ENCODE measurements at places on chromosomes 5 and 9.

- no peak for DNase-seq
Observed at GRCh38 chr5:147388184-147389108, 121.4 kb downstream of the DPYSL3 start.

- DNase-seq, result no peak
Observed at GRCh38 chr5:131230406-131230805, 33.4 kb upstream of the CDC42SE2 start.

GRCh38 chr5:58294598-58295305 lies 165.1 kb downstream of the PLK2 start:
- peak; percentile 20 for DNase-seq

- no peak for DNase-seq
Observed at GRCh38 chr5:5633579-5633978, 211.1 kb downstream of the ICE1 start.

- DNase-seq, result no peak
Observed at GRCh38 chr9:127558581-127559246, 53.4 kb upstream of the STXBP1 start.

DNA sequence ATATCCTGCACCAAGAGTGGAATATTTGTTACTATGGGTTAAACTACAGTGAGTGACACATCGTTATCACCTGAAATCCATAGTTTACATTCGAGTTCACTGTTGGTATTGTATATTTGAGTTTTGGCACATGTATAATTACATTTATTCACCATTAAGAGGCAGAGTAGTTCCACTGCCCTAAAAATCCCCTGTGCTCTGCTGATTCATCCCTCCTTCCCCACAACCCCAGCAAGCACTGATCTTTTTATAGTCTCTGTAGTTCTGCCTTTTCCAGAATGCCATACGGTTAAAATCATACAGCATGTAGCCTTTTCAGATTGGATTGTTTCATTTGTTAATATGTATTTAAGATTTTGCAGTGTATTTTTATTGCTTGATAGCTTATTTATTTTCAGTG lies 495.2 kb downstream of the DIRAS2 start:
- DNase-seq, result no peak

DNA sequence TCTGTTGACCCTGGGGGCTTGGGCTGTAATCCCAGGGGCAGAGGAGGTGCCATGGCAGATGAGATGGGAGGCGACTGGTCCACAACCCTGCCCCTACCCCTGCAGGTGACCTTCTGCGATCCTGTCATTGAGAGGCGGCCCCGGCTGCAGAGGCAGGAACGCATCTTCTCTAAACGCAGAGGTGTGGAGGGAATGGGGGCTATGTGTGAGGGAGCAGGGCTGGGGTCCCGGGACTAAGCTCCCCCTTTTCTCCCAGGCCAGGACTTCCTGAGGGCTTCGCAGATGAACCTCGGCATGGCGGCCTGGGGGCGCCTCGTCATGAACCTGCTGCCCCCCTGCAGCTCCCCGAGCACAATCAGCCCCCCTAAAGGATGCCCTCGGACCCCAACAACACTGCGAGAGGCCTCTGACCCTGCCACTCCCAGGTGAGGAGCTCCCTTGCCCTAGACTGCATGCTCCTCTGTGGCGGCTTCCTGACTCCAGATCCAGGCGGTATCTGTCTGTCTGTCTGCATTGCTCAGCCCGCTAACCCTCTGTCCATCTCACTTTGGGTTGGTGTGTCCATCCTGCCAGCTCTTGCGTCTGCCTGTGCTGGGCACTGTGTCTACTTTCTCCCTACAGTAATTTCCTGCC lies 9.9 kb downstream of the ZDHHC12 start:
- DNase-seq, result no peak

- DNase-seq, result no peak
Observed at GRCh38 chr9:126088336-126088735, 238.3 kb upstream of the MVB12B start.

DNA sequence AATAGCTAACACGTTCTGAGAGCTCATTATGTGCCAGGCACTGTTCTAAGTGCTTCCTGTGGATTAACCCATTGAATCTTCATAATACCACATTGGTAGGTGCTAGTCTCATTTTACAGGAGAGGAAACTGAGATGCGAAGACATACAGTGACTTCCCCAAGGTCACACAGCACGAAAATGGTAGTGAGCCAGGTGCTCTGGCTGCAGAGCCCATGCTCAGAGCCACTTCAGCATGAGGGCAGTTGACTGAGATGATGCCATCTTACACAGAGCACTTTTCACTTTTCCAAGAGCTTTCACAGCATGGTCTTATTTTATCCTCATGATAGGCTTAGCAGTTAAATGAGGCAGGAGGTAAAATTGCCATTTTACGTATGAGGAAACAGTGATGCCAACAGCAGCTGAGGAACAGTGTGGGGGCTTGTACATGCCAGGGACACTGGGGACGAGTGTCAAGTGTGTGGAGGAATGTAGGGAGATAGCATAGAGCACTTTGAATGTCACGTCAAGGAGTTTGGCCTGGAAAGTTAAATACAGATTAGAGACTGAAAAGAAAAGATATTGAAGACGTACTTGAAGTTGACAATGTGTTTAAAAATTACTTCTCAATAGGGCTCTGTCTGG lies 180.0 kb downstream of the KIF4B start:
- no peak for DNase-seq

- DNase-seq, result no peak
Observed at GRCh38 chr5:149901511-149901910, 43.1 kb downstream of the PDE6A start.

GRCh38 chr5:82901281-82901888 lies 175.8 kb downstream of the TMEM167A start:
- DNase-seq, result no peak

GRCh38 chr5:127517480-127518318 lies at the start of gene PRRC1:
PRRC1 (plus strand) TSS chr5:127517640; CDS start chr5:127523480, 5,840 bp downstream.
- DNase-seq, result no peak

- DNase-seq, result no peak
Observed at GRCh38 chr5:2310946-2311345, 428.2 kb upstream of the IRX4 start.

DNA sequence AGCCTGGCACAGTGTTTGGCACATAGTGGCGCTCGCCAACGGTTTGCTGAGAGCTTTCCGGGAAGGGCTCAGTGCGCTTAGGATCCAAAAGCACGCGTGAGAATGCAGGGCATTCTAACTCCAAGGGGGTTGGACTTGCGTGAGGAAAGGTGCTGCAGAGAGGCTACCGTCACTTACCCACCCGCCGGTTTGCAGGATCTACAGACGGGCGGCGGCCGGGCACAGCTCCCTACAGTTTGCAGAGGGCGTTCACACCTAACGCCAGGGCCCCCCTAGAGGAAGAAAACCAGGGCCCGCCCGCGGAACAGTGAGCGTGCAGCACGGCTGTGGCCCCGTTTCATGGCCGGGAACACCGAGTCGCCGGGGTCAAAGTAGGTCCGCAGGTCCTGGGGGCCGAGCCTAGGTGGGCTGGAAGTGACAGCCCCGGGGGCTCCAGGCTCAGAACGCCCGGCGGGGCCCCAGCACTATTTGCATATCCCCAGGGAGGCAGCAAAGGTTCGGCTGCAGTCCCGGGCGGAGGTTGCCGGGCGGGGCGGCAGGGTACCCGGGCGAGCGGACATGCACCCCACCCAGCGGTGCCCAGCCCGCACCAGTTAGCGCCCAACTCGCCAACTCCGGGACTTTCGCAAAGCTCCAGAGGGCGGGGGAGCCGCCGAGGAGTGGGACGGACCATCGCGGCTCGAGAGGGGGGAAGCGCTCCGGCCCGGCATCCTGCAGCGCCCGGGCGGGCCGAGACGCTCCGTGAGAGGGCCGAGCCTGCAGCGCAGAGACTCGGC lies 526 bp upstream of the GALNT10 start:
- DNase-seq, result no peak
